ENCODE measurements at places on chromosomes 4 and X.

DNA sequence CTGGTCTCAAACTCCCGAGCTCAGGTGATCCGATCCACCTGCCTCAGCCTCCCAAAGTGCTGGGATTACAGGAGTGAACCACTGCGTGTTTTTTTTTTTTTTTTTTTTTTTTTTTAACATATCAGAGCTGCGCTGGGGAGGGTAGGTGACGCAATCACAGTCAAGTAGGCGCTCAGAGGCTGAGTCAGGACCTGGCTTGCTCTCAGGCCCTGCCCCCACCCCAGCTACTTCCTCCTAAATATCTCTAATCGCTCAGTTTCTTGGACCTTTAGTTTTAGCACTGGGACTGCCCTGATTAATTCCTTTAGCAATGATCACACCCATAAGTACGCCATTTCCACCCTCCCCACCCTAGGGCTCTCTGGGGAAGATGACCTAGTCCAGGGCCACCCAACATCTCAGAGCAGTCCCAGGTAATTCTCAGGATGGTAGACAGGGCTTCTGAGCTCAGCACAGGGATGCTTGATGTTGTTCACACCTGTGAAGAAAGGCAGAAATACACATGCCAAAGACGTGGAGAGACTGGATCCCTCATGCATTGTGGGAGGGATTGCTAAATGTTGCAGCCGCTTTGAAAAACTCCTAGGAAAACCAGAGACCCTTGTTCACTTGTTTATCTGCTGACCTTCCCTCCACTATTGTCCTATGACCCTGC, 50.2 kb downstream of the DDX3X start:
- peak; percentile 53 for DNase-seq

GRCh38 chr4:145716200-145716599, 36.3 kb downstream of the C4orf51 start:
- DNase-seq = no peak

DNA sequence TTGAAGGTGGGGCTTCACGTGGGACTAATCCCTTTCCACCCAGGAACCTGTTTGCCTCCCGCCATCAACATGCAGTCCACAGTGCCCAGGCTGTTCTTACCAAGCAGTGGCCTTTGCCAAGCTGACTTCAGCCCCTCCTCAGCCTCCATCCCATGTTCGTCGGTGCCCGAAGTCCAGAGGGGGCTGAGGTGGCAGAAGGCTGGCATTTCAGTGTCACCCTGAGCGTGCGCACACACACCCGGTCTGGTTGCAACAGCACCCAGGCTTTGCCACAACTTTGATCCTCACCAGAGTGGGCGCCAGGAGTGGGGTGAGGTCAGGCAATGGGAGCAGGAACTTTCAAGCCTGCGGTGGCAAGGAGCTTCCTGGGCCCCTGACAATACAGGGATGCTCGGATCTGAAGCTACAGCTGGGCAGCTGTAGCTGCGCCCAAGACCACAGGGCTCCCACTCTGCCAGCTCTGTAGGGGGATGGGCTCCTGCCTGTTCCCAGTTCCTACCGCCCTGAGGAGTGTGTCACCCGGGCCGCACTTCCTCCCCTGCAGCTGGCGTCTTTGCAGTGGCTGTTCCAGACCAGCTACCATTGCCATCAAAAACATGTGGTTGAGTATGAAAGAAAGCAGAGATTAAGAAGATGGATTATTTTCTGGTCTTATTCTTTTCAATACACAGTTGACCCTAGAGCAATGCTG, 428.0 kb downstream of the EPHA5 start:
- DNase-seq = no peak

DNA sequence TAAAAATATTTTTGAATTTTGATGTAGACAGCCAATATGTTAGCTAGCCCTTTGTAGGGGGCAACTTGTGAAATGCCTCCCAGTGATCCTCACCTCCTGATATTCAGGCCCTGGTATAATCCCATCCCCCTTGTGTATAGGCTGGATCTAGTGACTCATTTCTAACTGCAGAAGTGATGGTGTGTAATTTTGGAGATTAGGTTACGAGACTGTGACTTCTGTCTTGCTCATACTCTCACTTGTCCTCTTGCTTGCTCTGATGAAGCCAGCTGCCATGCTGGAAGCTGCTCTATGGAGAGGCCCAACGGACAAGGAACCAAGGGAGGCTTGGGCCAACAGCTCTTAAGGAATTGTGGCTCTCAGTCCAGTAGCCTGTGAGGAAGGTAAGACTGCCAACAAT, 61.7 kb downstream of the GPR82 start:
- no peak for DNase-seq

DNA sequence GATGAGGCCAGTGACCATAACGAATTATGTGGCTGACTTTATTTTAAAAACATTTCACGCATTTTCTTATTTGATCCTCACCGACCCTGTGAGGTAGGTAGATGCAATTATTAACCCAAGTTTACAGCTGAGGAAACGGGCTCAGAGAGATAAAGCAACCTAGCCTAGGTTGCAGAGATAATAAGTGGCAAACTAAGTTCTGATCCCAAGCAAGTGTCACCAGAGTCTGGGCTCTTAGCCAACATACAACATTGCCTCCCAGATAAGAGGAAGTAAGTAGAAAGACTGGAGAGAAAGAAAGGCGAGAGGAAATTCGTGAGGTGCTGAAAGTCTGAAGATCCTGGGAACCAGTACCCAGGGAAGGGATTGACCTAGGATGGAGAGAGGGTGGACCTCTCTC, 77.4 kb upstream of the GPR50 start:
- DNase-seq = no peak

Measured in CD4-positive, alpha-beta memory T cell (primary cell).